ENCODE measurements at places on chromosomes 13 and 19. TPM values are rescaled to one million over a fixed set of nuclear protein-coding genes. Genes with fewer than 3 reads are reported as not detected.
A peak's percentile ranks its signal among the peaks of the same experiment; 100 is the strongest.

DNA sequence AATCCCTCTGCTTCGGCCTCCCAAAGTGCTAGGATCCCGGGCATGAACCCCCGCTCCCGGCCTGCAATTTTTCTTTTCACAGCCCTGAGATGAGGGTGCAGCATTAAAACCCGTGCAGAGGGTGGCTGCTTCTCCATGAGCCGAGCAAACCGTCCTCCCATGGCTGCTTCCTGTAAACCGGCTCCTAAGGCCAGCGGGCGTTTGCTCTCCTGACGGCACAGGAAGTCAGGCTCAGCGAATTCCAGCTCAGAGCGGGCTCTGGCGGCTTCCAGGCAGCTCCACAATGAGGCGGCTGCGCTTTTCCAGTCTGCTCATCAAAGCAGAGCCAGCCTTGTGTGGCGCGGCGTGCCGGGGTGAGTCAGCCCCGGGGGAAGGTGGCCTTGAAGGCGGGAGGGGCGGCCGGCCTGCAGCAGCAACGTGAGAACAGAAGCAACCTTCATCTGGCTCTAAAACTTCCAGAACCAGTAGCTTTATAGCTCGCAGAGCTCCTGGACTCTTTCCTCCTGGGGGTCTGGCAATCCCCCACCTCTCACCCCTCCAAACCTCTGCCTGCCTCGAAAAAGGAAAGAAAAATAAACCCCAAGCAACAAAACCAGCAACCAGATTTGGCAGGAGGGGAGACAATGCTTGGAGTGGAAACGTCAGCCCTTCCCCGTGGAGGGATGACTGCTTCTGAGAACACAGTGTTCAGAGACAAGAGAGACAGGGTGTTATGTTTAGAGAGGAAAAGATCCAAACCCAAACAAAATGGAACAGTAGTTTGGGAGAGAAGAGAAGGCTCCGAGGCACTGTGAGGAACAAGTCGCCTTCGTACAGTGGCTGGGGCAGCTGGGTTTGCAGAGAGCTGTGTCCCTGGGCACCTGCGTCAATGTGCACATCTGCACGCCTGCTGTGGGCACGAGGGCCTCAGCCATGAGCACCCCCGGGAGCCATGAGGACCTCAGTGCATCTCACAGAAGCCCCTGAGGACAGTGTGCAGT, 67.8 kb downstream of the GADD45B start:
- H3K4me1 ChIP-seq, result peaks cover 15% of the 10 kb centered on the region
- peak overlapping the region; percentile 67 for H3K4me3 ChIP-seq
- DNase-seq, result peak; percentile 76
- H3K27me3 ChIP-seq, result no peaks in the 10 kb centered on the region
- H3K36me3 ChIP-seq, result no peaks in the 10 kb centered on the region

DNA sequence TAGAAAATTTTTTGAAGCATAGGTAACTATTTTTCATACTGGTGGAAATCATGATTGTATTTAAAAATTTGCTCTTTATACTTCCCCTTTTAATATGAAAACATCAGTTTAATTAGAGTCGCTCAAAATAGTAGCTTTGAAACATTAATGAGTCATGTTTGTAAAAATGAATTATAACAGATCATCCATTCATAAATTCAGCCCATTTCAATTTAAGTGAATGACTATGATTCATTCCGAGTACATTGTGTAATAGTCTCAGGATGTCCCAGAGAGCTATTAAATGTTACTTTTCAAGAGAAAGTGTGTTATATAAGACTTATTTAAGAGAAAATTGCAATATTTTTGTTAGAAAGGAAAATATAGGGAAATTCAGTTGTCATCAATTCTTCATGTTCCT, 111.0 kb downstream of the FNDC3A start:
- H3K4me3 ChIP-seq, result no peak overlapping the region
- H3K4me1 ChIP-seq, result peaks cover 7% of the 10 kb centered on the region
- H3K27me3 ChIP-seq, result no peaks in the 10 kb centered on the region

DNA sequence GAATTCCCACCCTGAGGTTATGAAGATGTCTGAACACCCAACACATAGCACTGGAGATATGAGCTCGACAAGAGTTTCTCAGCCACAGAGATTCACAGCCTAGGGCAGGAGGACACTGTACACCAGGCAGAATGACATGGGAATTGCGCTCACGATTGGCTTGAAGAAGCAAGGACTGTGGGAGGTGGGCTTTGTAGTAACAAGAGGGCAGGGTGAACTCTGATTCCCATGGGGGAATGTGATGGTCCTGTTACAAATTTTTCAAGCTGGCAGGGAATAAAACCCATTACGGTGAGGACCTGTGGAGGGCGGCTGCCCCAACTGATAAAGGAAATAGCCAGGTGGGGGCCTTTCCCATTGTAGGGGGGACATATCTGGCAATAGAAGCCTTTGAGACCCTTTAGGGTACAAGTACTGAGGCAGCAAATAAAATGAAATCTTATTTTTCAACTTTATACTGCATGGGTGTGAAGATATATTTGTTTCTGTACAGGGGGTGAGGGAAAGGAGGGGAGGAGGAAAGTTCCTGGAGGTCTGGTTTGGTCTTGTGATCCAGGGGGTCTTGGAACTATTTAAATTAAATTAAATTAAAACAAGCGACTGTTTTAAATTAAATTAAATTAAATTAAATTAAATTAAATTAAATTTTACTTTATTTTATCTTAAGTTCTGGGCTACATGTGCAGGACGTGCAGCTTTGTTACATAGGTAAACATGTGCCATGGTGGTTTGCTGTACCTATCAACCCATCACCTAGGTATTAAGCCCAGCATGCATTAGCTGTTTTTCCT, 7.0 kb downstream of the KLK3 start:
- H3K4me1 ChIP-seq, result no peaks in the 10 kb centered on the region
- DNase-seq, result no peak
- H3K27ac ChIP-seq, result no peak overlapping the region
- no peaks in the 10 kb centered on the region for H3K36me3 ChIP-seq
- no peak overlapping the region for H3K4me3 ChIP-seq

GRCh38 chr13:39405107-39405506, 197.9 kb downstream of the LHFPL6 start:
- no peaks in the 10 kb centered on the region for H3K4me1 ChIP-seq
- H3K36me3 ChIP-seq, result no peaks in the 10 kb centered on the region
- peaks cover 24% of the 10 kb centered on the region for H3K27me3 ChIP-seq

GRCh38 chr19:11064831-11065303, 24.4 kb upstream of the LDLR start:
- DNase-seq, result no peak
- H3K36me3 ChIP-seq, result peaks cover 22% of the 10 kb centered on the region
- no peaks in the 10 kb centered on the region for H3K27me3 ChIP-seq
- H3K27ac ChIP-seq, result no peak overlapping the region
- no peak overlapping the region for H3K4me3 ChIP-seq

- H3K27ac ChIP-seq, result peak overlapping the region; percentile 98
- H3K4me1 ChIP-seq, result peaks cover 33% of the 10 kb centered on the region
- no peaks in the 10 kb centered on the region for H3K27me3 ChIP-seq
- peak; percentile 22 for DNase-seq
- peak overlapping the region; percentile 100 for H3K4me3 ChIP-seq
- H3K36me3 ChIP-seq, result peaks cover 40% of the 10 kb centered on the region
Measured at GRCh38 chr19:38617283-38617763, 430 bp downstream of the MAP4K1 start.

GRCh38 chr13:114296902-114297301, 15.5 kb downstream of the UPF3A start:
- peaks cover 15% of the 10 kb centered on the region for H3K36me3 ChIP-seq
- H3K4me1 ChIP-seq, result peaks cover 2% of the 10 kb centered on the region
- H3K27me3 ChIP-seq, result no peaks in the 10 kb centered on the region

RASGRP4 gene
- total RNA-seq, result 0.22 TPM

SYNGR4 gene
- not detected for total RNA-seq
